ENCODE measurements at places on chromosomes 7 and 10. TPM values are rescaled to one million over a fixed set of nuclear protein-coding genes. Genes with fewer than 3 reads are reported as not detected.

DNA sequence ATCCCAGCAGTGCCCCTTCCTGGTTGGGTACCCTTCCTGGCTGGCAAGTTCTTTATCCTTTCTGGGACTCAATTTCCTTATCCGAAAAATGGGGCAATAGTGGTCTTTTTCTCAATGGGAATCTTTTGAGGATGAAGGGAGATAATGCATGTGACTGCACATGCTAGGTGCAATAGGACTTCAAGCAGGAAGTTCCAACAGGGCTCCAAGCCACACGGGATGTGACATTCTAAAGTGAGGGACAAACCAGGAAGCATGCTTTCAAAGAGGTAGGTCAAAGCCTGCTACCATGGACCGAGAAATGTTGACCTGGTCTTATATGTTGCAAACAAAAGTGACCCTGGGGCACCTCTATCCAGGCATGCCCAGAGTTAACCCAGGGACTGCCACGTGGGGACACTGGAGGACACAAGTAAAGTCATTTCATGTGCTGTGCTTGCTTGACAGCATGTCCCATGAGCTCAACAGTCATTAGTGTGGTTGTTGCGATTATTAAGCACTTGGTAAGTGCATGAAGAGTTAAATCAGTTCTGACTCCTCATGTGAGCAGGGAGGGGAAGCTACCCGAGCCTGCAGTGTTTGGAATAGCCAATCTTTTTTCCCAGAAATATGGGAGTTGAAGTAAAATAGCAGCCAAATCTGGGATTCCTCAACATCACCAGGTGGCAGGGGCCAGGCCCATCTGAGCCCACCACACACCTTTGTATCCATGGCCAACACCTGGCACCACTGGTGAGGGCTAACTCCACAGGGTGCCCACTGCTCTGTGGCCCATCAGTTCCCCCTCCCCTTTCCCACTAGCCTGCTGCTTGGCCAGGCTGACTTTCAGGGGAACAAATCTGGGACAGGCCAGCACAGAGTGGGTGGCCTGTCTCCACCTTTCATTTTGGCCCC is 5.7 kb downstream of the ARHGAP22 start:
- DNase-seq = no peak

DNA sequence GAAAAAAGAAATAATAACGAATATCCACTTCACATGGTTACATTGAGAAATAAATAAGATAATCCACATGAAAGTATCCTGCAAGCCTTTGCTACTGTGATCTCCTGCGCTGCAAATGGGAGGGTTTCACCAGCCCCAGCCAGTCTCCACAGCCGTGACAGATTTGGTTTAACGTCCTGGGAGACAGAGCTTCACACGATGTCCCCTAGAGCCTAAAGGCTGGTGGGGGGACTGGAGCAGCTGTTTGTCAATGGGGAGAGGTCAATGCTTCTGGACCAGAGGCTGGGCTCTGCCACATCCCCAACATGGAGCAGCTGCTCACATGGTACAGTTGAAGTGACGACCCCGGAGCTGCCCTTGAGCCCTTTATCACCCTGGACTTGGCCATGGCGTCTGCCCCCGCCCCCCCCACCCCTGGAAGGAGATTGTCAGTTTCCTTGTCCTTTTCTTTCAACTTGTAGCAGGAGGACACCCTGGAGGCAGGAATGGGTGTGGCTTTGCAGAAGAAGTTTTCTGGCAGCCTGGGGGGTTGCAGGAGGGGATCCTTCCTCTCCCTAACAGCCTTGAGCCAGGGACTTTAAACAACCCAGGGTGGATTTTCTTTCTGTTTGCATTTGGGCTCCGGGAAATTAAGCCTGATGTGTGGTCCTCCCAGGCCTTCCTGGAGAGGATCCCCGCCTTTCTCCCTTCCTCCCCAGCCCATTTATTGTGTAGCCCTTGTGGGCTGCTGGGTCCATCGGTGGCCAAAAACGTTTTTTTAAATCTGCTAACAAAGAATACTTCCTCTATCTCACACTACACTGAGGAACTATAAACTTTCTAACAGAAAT is 37.0 kb upstream of the MXI1 start:
- no peak for DNase-seq

DNA sequence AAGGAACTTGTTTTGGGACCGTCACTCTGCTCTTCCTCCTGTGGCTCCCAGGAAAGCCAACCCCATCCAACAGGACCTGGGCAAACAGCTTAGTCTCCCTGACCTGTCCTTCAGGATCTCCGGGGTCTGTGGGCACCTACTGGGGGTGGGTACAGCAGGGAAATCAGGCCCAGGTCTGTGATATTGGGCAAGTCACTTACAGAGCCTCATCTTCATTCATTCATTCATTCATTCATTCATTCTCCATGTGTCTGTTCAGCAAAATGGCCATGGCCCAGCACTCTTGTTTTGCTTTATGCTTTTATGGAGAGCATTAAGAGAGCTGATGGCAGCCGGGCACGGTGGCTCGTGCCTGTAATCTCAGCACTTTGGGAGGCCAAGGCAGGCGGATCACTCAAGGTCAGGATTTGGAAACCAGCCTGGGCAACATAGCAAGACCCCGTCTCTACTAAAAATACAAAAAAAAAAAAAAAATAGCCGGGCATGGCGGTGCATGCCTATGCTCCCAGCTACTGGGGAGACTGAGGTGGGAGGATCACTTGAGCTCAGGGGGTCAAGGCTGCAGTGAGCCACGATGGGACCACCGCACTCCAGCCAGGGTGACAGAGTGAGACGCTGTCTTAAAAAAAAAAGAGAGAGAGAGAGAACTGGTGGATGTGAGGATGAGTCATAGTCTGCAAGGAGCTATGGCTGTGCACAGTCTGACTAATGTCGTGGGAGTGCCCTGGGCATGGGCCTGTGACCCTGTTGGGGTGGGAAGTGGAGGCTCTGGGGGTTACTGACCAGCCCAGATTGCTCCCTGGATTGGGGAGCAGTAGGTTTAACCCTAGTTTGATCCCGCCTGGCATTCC is 54.3 kb downstream of the CLIP2 start:
- peak; percentile 73 for DNase-seq

GRCh38 chr10:13904064-13904463 is 317.3 kb downstream of the PRPF18 start:
- no peak for DNase-seq

Gene GLI3
- 4.9 TPM for total RNA-seq

- no peak for DNase-seq
These were observed 21.9 kb downstream of the ADCY1 start for GRCh38 chr7:45595809-45596664.

- peak; percentile 45 for DNase-seq
These were observed 152.2 kb downstream of the ARL4A start for GRCh38 chr7:12839508-12840153.

GRCh38 chr7:98930464-98930863 is 52.1 kb downstream of the TRRAP start:
- no peak for DNase-seq

- no peak for DNase-seq
These were observed 20.9 kb upstream of the AP5Z1 start for GRCh38 chr7:4754433-4755010.

Gene PLEKHS1
- total RNA-seq = 0.80 TPM

GRCh38 chr10:121293110-121293509 is 305.1 kb downstream of the FGFR2 start:
- DNase-seq = no peak

GRCh38 chr10:113982296-113982695 is 61.4 kb upstream of the ADRB1 start:
- no peak for DNase-seq

GRCh38 chr7:111363099-111363498 is 199.2 kb downstream of the IMMP2L start:
- DNase-seq = no peak

GRCh38 chr7:74093671-74094223 is 10.1 kb downstream of the LIMK1 start:
- no peak for DNase-seq

Gene SPAM1
- not detected for total RNA-seq

DNA sequence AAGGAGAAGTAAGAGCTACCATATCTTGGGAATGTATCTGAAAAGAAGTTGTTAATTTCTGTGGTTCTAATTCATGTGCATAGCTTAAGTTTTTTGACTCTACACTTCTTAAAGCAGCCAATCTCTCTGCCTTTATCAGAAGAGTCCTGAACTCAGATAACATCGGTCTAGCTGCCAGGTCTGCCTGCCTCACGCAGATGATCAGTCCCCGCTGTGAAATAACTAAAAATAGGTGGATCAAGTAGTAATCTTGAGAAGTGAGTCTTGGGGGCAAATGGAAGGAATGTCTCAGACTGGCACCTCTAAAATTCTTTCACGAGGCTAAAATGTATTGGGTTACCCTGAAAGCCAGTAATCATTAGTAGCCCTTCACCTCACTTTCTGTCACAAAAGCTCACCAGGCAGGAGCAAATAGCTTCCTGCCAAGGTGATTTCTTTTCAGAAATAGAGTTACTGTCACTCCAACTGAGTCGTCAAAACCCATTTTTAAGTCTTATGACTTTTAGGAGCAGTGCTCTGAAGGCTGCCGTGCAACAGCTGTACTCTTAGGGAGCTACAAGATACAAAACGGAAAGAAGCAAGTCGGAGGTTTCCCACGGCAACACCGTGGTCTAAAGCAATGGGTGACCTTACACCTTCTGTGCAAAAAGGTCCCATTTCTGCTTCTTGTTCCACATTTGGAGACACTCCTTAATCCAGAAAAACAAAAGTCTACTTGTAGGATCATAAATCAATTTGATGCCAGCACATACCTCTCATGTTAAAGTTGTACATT is 85.2 kb downstream of the ABCB5 start:
- DNase-seq = no peak

Gene WDFY4
- not detected for total RNA-seq

Gene NRCAM
- 2.4 TPM for total RNA-seq

DNA sequence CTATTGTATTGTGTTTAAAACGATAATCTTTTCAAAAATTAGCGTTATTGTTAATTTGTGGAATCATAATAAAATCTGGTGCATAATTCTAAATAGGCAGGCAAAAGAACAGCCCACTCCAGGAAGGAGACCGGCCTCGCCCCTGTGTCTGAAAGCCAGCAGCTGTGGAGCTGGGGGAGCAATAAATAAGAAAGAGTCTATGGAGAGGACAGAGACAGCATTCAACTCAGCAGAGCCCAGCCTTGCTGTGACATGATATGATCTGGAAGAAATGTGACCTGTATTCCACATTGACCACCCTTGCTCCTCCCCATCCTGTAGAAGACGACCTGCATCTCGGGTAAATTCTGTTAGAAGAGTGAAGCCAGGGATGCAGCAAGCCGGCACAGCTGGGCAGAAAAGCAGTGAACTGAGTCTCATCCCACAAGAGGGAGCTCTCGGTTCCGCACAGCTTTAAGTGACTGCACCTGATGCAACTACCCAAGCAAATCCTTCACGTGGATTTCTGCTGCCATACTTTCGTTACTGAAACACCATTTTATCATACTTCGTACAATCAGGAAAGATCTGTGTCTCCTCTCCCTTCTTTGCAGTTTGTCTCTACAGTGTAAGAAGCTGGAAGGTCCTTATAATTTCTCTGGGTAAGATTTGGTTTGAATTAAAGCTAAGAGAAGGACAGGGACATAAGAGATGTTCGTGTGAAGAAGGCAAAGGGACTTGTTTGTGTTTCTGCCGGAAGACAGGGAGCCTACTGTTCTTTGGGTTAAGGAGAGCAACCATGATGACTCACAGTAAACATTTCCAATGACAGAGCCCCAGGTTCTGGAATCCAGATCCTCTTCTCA is 427.1 kb downstream of the GPAM start:
- DNase-seq = peak; percentile 33

Gene CALD1
- 152 TPM for total RNA-seq

Gene ERVW-1
- not detected for total RNA-seq

GRCh38 chr10:107971973-107972372 is 807.5 kb upstream of the SORCS1 start:
- peak; percentile 36 for DNase-seq

Gene GBX1
- not detected for total RNA-seq

DNA sequence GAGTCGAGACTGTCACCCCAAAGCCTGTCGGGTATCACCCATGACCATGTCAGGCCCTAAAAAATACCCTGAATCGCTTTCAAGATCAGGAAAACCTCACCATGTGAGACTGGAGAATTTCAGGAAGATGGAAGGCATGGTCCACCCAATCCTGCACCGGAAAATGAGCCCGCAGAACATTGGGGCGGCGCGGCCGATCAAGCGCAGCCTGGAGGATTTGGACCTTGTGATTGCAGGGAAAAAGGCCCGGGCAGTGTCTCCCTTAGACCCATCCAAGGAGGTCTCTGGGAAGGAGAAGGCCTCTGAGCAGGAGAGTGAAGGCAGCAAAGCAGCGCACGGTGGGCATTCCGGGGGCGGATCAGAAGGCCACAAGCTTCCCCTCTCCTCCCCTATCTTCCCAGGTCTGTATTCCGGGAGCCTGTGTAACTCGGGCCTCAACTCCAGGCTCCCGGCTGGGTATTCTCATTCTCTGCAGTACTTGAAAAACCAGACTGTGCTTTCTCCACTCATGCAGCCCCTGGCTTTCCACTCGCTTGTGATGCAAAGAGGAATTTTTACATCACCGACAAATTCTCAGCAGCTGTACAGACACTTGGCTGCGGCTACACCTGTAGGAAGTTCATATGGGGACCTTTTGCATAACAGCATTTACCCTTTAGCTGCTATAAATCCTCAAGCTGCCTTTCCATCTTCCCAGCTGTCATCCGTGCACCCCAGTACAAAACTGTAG is 176.2 kb downstream of the RTKN2 start:
- DNase-seq = no peak

Gene TCAF1
- total RNA-seq = 37.6 TPM

- DNase-seq = no peak
These were observed 31.2 kb downstream of the P4HA1 start for GRCh38 chr10:73065441-73065840.

GRCh38 chr10:6383096-6383812 is 180.5 kb downstream of the PFKFB3 start:
- DNase-seq = peak; percentile 56

DNA sequence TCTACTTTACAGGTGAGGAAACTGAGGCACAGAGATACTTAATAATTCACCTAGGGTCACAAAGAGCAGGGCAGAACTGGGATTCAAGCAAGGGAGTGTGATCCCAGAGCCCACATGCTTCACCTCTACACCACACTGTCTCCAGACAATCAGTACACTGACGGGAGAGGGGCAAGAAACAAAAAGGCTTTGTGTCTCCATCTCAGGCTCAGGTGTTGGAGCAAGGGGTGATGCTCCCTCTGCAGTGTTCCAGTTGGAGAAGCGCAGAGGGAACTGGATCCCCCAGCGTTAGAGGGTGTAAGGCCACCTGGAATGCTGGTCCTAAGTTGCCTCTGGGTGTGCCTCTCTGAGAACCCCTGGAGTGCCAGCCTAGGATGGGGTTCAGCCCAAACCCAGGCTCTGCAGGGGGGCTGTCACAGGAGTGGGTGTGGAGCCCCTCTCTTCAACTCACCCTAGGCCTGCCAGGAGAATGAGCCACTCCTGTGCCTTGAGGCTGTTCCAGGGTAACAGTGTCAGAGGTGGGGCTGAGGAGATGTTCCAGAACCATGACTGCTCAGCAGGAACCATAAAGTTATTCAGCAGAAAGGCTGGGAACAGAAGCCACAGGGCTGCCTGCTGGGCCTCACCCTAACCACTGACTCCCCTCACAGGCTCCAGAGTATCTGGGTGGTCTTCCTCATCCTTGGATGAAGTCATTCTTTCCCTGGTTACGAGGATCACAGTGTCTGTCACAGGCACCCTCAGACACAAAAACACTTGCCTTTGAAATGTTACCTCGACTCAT is 5.5 kb downstream of the RBP4 start:
- no peak for DNase-seq

GRCh38 chr10:74118804-74119203 is 31.8 kb downstream of the AP3M1 start:
- no peak for DNase-seq

Measured in H4 (cell line).